Muscle of leg (tissue), 16 donors: ENCODE measurements at places on chromosomes 13 and 19. TPM values are rescaled to one million over a fixed set of nuclear protein-coding genes. Genes with fewer than 3 reads are reported as not detected.

DNA sequence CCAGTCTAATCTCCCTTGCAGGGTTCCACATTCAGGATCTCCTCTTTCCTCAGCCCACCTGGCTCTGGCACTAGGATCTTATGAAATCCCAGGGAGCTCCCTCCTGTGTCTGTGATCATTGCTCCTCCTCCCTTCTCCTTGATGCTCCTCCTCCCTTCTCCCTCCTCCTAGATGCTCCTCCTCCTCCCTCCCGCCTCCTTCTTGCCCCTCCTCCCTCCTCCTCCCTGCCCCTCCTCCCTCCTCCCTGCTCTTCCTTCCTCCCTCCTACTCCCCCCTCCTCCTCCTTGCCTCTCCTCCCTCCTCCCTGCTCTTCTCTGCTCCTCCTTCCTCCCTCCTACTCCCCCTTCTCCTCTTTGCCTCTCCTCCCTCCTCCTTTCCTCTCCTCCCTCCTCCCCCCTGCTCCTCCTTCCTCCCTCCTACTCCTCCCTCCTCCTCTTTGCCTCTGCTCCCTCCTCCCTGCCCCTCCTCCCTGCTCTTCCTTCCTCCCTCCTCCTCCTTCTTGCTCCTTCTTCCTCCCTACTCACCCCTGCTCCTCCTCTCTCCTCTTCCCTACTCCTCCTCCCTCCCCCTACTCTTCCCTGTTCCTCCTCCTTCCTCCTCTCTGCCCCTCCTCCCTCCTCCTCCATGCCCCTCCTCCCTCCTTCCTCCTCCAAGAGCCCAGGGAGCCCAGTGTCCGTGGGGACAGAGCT, 14.9 kb upstream of the ZBTB7A start:
- no peak for DNase-seq

GRCh38 chr13:111479412-111479811, 159.0 kb downstream of the TEX29 start:
- DNase-seq = no peak

DNA sequence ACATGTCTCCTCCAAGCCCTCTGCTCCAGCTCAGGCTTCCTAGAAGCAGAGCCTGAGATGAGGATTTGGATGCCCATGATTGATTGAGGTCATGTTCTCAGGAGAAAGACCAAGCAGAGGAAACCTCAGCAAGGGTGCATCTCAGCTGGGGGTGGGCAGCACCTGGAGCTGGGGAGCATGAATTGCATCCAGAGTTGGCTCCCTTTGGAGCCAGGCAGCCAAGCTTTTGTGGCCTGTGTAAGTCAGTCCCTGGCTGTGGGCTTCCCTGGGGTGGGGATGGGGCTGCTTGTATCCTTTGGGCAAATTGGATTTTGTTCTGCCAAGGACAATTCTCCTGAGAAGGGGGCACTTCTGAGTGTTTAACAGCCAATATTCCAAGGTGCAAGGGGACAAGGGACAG, 91.5 kb upstream of the WASF3 start:
- DNase-seq = no peak

DNA sequence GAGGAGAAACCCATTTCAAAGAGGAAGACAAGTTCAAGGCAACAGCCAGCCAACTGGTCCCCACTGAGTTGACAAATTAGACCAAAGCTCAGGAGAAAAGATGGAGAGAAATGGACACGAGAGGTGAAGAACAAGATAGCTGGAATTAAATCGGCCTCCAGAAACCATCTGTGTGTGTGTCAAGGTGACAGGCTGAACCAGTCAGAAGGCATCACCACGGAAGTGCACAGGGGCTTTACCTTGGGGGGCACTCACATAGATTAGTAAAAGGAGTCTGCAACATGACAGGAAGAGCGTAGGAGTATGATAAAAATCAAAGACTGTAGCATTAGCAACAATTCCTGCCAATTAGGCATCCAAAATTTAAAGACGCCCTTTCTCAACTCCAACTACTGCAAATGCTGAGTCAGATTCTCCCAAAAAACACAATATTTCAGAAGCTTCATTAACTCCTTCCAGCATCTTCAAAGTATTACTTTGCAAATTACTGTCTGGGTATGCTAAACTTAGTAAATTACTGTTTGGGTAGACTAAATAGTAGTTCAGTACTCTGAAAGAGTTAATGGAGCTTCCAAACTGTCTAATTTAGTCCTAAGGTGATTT, 66.2 kb downstream of the FOXO1 start:
- no peak for DNase-seq

DNA sequence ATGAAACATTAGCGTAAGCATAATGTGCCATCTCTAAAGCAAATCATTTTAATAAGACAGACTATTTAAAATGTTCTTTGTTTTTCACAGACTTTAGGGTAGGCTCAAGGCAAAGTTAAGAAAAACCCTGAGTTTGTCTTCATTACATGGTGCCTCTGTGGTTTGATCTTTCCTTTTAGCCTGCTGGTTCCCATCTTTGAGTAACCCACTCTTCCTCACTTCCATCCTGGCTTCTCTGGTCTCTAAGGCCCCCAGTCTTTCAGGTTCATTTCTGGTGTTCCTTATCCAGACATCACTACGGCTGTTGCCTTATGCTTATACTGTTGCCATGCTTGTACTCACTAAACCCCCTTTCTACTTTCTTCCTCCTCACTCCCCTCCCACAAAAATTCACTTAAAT, 38.4 kb downstream of the DACH1 start:
- DNase-seq = no peak

GRCh38 chr19:54392105-54392504, 23.2 kb upstream of the TTYH1 start:
- DNase-seq = no peak

DNA sequence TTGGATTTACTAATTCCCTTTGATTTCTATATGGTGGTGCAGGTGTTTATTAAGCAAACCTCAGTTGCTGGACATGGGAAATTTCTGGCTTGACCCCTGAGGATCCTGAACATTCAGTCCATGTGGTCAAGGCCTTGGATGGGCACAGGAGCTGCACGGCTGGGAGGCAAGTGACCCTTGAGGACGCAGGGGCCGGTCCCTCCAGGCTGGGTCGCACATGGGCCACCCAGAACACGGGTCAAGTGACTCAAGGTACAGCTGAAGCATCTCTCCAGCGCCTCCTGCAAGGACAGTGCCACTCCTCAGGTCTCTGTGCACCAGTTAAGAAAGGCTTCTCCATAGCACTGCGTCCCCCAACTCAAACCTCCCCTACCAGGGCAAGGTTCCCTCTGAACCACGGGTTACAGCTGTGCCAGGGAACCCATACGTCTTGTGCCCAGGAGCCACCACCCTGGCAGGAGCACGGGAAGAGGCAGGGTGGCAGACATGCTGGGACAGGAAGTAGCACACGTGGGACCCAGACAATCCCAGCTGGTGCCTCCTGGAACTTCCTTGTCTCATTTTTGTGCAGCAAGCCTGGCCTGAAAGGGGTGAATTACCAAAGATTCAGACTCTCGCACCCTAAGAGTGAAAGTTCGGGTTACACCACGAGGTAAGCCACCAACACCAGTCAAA, 93.1 kb downstream of the SPACA7 start:
- DNase-seq = no peak

Gene PLA2G4C
- 31.4 TPM for total RNA-seq
